ENCODE measurements at places on chromosomes 4 and X. TPM values are rescaled to one million over a fixed set of nuclear protein-coding genes. Genes with fewer than 3 reads are reported as not detected.

Gene MAGEA2B
- not detected for total RNA-seq

Gene EGFL6
- 0.82 TPM for total RNA-seq

Gene MID1IP1
- total RNA-seq, result 22.4 TPM

Gene GRPR
- 0.41 TPM for total RNA-seq

Gene CHRDL1
- 23.2 TPM for total RNA-seq

Gene CSAG3
- total RNA-seq, result not detected

Gene DIAPH2
- 11.0 TPM for total RNA-seq

Gene PRDM5
- total RNA-seq, result 14.7 TPM

Gene SMR3B
- total RNA-seq, result not detected

Gene UGT2B11
- total RNA-seq, result not detected

- DNase-seq, result no peak
Measured at GRCh38 chr4:910366-911091, 21.6 kb downstream of the GAK start.

GRCh38 chr4:21742326-21742725 is 206.2 kb downstream of the KCNIP4 start:
- DNase-seq, result no peak

DNA sequence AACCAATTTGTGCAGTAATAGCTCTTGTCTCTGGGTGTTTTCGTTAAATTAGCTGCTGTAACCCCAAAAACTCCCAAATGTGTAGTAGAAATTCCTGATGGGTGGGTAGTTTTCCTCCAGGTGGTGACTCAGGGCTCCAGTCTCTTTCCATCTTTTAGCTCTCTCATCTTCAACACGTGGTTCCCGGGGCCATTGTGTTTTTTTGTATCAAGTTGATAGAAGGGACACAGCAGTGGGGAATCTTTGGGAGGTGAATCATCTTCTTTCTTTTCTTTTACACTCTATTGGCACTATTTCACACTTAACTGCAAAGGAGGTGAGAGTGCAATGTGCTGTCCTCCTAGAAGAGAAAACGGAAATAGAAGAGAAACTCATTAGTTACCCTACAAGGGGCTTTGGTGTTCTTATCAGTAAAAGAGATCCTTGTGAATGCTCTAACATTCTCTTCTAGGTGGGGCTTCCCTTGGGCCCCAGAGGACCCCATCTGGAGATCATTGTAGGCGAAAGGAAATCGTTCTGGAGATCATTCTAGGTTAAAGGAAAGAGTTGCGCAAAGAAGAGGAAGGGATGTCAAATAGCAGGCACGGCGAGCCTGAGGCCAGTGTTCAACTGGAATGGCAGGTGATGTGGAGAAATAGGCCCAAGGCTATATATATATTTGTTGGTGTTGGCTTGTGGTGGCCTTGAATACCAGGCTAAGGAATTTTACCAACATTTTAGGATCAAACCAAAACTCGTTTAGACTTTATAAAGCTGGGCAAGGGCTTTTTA is 68.2 kb upstream of the ACSL1 start:
- DNase-seq, result no peak

DNA sequence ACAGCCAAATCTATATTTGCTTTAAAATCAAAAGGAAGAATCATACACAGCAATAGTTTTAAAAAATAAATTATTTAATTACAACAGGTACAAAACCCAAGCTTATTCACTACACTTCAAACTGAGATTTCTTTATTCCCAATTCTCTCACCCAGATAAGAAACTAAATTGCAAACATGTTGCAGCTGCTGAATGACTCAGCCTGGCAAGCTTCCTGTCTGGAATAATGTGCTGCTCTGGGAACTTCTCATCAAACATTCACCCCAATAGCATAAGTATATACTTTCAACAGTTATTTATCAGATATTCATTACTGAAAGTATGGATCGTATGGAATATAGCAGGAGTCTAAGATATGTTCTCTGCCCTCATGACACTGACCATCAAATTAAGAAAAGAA is 43.0 kb upstream of the GABRA2 start:
- peak; percentile 10 for DNase-seq

DNA sequence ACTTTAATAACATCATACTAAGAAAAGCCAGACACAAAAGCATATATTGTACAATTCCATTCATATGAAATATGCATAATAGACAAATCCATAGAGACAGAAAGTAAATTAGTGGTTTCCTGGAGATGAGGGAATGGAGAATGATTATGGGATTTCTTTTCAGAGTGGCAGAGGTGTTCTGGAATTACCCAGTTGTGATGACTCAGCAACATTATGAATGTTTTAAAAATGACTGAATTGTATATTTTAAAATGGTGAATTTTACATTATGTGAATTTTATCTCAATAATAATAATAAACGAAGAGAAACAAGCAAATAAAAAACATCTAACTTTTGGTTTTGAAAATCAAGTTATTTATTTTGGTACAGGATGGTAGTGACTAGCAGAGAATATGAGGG is 11.2 kb downstream of the ZXDA start:
- no peak for DNase-seq

- DNase-seq, result no peak
Measured at GRCh38 chr4:74503580-74503979, 58.6 kb downstream of the AREG start.

- DNase-seq, result no peak
Measured at GRCh38 chrX:151488677-151489076, 74.8 kb upstream of the PASD1 start.

DNA sequence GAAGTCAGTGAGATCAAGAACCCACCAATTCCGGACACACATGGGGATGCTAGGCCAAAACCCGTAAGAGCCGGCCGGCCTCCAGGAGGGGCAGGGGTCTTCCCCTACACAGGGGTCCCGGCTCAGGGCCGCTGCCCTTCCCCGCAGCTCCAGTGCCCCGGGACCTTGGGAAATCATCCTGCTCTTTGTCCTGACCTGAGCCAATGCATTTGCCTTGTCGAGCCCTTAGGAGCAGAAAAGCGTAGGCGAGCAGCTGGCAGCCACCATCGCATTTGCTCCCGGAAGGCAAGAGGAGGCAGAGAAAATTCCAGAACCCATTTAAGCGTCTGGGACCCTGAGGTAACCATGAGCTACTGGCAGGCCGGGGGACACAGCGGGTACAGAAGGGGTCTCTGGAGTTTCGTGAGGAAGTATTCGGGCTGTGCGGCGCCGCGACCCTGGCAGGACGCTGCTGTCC is 7.4 kb upstream of the TNIP2 start:
- no peak for DNase-seq

DNA sequence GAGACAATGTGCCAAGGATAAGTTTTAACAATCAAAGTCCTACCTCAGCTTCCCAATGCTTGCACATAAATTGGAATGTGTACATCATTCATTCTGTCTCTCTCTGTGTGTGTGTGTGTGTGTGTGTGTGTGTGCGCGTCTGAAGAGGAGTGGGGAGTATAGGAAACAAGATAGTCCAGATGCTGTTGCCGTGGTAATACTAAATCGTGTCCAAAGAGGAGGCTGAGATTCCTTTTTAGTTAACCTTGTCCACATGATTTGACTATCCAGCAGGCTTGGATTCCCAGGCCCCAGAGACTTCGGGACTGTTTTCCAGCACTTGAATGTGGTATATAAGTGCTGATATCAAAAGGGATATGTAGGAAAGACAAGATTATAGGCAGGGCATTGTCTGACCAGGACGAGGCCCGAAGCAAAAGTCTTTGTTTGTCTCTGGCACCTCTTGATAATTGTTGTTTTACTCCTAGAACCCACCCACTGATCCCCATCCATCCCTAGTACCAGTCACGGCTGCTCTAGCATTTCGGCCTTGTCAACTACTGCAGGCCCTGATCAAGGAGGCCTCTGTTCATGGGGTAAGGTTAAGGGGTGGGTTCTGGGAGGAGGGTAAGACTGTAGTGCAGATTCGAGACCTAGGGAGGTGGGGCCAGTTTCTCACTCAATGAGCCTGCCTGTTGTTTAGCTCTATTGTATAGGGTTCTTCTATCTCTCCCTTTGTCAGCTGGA is 3.9 kb downstream of the PLP1 start:
- DNase-seq, result no peak

- DNase-seq, result no peak
Measured at GRCh38 chrX:15497865-15498264, 2.7 kb upstream of the BMX start.

DNA sequence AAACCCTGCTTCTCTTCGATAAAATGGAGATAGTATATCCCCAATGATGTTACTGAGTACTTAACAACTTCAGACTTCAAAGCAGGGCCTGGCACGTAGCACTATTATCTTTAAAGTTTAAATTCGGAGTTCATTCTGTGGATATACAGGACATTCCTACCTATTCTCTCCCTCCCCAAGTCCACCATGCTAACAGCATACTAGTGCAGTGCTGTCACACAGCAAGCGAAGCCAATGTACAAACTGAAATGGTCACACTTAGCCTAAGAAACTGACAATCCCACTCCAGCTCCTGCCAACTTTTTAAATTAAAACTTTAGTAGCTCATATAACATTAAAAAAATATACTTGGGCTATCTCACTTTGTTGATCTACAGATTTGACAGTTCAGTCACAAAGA is 1.2 kb upstream of the DNAJB14 start:
- no peak for DNase-seq

- DNase-seq, result no peak
Measured at GRCh38 chr4:602559-602942, 22.8 kb upstream of the PDE6B start.

- DNase-seq, result no peak
Measured at GRCh38 chrX:72145181-72145580, 13.5 kb upstream of the RTL5 start.

DNA sequence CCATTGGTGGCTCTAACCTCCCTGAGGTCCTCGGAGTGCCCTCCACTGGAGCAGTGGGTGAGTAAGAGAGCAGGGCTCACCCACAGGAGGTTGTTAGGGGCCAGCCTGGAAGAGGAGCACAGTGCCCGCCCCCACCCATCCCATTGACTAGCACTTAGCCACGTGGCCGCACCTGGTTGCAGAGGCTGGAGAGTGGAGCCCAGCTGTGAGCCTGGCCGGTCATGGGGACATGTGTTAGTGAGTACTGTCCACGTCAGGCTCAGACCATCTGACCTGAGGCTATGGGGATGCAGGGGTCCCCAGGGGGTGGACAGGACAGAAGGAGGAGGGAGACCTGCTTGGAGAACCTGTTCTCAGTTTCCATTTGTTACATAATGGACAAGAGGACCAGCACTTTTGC is 1.4 kb upstream of the MAN2B2 start:
- no peak for DNase-seq

GRCh38 chr4:101833480-101833879 is 43.0 kb downstream of the BANK1 start:
- no peak for DNase-seq

- no peak for DNase-seq
Measured at GRCh38 chr4:78166622-78167021, 109.5 kb downstream of the FRAS1 start.

GRCh38 chrX:123990602-123991001 is 29.1 kb downstream of the STAG2 start:
- DNase-seq, result no peak

DNA sequence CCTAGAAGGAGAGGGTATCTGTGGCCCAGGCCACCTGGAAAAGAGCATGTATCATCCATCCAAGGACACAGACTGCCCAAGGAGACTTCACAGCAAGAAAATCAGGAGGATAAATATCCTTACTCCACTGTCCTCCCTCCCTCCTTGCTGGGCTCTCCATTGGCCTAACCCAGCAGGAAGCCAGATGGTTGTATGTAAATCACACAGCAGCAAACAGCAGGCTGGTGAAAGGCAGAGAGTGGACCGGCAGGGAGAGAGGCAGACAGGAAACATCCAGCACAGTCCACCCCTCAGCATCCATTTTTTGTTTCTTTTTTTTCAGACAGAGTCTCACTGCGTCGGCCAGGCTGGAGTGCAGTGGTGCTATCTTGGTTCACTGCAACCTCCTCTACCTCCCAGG is 17.5 kb downstream of the TXK start:
- no peak for DNase-seq

- DNase-seq, result no peak
Measured at GRCh38 chr4:166144607-166145006, 271.6 kb downstream of the TLL1 start.

DNA sequence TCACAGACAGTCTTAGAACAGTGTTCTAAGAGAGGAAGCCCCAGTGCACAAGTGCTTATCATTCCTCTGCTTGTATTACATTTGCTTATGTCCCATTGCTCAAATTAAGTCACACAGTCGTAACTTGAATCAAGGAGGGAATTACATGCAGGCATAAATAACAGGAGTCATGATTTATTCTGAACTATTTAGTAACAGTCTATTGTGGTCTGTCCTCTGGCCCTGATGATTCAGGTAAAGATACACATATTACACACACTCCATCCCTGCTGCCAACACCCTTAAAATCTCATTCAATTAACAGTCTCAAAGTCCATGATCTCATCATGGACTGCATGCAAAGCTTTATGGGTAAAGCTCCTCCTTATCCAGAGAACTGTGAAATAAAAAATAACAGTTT is 60.1 kb downstream of the GRIA2 start:
- no peak for DNase-seq

GRCh38 chr4:106852426-106852825 is 183.7 kb downstream of the DKK2 start:
- no peak for DNase-seq

DNA sequence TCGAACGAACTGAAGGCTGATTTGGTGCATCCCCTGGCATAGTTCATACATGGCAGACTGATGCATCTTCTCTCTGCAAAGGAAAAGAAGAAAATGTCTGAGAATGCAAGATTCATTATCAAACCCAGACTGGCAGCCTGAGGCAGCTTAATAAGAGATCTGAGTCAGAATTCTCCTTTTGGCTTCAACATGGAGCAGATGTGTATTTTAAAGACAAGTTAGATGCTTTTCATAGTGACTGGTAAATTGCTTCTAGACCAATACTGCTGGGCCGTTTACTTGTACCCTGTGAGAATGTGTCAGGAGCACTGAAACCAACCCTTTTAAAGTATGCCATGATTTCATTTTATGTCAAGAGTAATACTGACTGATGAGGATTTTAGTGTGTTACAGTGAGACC is 322.0 kb downstream of the NR3C2 start:
- no peak for DNase-seq

DNA sequence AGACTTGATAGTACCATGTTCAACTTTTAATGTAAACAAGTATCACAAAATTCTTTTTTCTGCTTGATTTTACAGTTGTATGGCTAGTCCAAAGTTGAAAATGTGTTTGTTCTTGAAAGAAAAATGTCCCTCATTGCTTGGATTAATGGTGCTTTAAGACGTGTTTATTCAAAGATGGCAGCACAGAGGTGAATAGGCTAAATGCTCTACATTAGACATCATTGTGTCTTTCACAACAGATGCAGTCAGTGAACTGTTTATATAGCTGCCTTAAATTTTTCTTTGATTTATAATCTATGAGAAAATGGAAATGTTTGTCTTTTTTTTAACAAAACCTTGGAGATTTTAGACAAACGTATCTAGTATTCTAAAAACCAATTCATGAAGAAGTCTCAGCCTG is 137.3 kb downstream of the BMPR1B start:
- no peak for DNase-seq

- no peak for DNase-seq
Measured at GRCh38 chr4:48147621-48148020, 13.6 kb upstream of the TXK start.

GRCh38 chr4:85828027-85828890 is 353.3 kb downstream of the ARHGAP24 start:
- DNase-seq, result no peak
